ENCODE measurements at places on chromosomes 2 and 18.

- DNase-seq = no peak
Measured at GRCh38 chr2:72145289-72145657, 2.4 kb downstream of the CYP26B1 start.

DNA sequence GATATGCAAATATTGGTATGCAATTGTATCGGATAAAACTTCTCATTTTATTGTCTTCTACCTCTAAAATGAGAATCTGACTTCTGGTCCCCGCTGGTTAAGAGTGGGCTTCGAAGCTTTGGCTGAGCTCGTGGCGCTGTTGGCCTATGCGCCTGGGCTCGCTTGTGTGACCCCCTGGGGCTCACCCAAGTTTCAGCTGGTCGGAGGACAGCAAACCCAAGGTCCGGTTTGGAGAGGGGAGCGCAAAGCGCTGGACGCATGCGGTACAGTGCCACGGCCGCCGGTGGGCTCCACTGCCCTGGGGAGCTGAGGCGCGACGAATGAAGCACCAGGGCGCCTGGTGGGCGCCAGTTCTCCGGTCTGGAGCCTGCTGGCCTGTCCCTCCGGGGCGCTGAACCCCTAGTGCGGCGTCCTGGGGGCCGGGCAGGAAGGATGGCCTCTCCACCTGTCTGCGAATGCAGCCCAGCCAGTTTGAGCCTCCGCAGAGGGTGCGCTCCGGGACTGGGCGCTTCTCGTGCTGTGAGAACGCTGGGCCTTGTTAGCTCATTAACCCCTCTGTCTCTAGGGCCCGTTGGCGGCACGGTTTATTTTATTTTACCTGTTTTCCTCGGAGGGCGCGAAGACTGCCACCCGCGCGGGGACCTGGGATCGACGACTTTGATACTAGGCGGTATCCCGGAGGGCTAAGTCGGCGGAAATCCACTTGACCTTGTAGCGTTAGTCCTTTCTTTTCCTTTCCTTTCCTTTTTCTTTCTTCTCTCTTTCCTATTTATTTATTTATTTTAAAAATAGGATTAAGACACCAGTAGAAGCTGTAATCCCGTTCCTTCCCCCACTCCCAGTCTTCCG, 10.4 kb downstream of the MEIS1 start:
- DNase-seq = no peak

- no peak for DNase-seq
Measured at GRCh38 chr2:26462511-26463243, 15.2 kb downstream of the OTOF start.

DNA sequence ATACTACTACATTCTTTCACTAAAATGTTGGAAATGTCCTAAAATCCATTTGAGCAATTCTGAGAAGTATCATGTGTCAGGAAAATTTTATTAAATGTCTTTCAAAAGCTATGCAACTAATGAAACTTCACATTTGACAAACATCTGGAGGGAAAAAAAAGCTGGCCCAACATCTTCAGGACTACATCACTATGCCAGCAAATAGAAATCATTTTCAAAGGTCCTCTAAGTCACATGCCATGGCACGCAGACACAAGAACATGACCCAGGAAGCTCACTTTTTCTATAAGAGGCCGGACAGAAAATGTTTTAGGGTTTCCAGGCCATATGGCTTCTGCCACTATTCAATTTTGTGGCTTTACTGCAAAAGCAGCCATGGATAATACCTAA, 11.6 kb downstream of the KANSL3 start:
- DNase-seq = no peak

DNA sequence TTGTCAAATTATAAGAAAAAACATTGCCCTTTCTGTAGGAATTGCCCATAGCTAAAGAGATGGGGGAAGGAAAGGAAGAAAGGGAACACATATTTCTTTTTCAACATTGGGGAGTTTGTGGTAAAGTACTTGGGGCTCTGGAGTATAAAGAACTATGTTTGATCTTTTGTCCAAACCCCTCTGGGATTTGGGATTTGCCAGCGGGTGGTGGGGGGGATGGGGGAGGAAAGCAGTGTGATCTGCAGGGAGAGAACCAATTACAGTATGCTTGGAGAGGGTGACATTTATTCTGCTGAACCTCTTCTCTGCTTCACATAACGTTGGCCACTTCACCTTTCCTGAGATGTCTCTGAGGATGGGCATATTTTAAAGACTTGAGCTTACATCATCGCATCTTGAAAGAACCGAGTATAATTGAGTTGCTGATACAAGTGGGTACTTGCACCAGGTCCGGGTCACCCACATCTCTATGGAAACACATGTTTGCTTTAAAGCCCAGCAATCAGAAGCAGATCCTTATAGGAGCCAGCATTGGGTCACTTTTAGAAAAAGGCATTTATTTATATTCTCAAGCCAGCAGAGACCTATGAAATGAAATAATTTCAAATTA, 73.1 kb downstream of the SPATS2L start:
- no peak for DNase-seq

DNA sequence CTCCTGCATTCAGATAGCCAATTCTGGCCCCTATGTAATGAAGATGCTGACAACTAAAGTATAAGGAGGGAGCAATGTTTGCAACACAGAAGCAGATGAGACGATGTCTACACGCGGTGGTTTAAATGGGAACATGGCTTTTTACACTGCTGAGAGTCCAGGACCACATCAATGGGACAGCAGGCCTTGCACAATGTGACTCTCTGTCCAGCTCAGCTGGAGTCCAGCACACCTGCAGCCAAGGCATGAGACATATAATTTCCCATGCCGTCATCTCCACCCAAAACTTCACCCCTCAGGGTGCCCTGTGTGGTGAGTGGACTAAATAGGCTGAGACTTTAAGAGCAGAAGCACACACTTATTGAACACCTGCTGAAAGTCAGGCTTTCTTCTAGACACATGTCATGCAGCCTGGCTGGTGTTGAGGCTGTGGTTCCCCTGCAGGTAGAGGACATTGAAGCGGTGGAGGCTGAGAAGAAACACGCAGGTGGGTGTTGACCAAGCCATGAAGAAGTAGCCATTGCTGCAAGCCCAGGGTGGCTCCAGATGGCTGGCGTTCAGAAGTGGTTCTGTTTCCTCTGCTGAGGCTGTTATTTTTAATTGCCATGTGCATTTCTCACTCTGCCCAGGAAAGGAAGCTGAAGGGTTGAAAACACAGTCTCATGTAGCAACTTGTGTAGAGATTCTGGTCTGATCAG, 345.6 kb downstream of the MYCN start:
- no peak for DNase-seq

Measured in stimulated activated CD4-positive, alpha-beta T cell treated with anti-CD3 and anti-CD28 coated beads, Interleukin-12 subunit alpha, Interleukin-12 subunit beta, amount 100 ng/mL, for 24 hours (primary cell).